ENCODE measurements at places on chromosomes 12 and 14. TPM values are rescaled to one million over a fixed set of nuclear protein-coding genes. Genes with fewer than 3 reads are reported as not detected.
A peak's percentile ranks its signal among the peaks of the same experiment; 100 is the strongest.

- no peak overlapping the region for H3K27ac ChIP-seq
- no peaks in the 10 kb centered on the region for H3K36me3 ChIP-seq
- no peaks in the 10 kb centered on the region for H3K4me1 ChIP-seq
- no peaks in the 10 kb centered on the region for H3K27me3 ChIP-seq
These were observed 75.8 kb upstream of the CEP83 start for GRCh38 chr12:94535510-94535921.

- DNase-seq = no peak
- no peak overlapping the region for H3K27ac ChIP-seq
These were observed 55.7 kb downstream of the TRIM9 start for GRCh38 chr14:51039252-51039651.

The LRFN5 gene
- total RNA-seq = not detected

The SMOC1 gene
- total RNA-seq = 2.2 TPM

DNA sequence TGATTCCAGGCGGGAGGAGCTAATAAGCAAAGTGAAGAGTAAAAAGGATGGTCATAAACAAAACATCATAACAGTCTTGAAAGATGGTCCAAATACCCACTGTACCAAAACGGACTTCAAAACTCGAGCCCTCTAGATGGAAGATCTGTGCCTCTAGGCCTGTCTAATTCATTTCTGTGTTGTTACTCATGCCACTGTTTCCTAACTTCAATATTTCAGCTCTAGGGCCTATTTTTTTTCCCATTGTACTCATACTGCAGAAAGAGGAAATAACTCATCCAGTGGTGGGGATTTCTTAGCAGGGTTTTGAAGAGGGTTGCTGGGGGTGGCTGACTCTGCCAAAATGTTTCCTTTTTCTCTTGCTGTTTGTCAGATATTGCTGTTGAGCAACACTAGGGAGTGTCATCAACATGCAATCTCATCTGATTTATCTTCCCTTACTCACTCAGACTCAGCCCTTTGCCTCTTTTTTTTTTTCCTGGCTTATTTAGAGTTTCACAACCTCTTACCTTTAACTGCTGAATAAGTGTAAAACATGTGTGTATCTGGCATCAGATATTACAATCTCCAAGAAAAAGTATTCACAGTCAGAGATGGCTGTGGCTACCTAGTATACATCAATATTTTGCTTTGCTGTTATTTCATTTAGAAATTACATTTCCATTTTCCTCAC lies 189.6 kb downstream of the DUSP6 start:
- no peaks in the 10 kb centered on the region for H3K27me3 ChIP-seq
- H3K4me3 ChIP-seq = no peak overlapping the region
- DNase-seq = peak; percentile 77

DNA sequence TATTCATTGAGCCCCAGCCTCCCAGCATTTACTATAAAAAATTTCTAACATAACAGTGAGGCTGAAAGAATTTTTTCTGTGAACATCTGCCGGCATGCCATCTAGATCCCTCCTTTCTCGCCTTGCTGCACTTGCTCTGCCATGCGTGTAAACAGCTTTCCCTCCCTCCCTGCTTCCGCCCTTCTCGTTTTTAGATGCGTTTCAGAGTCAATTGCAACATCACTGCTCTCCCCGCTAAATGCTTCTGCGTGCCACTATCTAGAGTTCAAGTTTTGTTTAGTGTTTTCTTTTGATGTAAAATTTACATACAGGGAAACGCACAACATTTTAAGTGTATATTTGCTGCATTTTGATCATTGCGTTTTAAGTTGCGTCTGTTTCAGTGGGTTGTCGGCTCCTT lies 83.6 kb downstream of the CCDC92 start:
- no peak overlapping the region for H3K27ac ChIP-seq
- DNase-seq = no peak
- H3K4me3 ChIP-seq = no peak overlapping the region
- H3K27me3 ChIP-seq = peaks cover 88% of the 10 kb centered on the region
- H3K36me3 ChIP-seq = no peaks in the 10 kb centered on the region

The CYP27B1 gene
- 1.0 TPM for total RNA-seq

The PIK3C2G gene
- 159 TPM for total RNA-seq

The IFNG-AS1 gene
- total RNA-seq = not detected

The NUDT14 gene
- not detected for total RNA-seq

DNA sequence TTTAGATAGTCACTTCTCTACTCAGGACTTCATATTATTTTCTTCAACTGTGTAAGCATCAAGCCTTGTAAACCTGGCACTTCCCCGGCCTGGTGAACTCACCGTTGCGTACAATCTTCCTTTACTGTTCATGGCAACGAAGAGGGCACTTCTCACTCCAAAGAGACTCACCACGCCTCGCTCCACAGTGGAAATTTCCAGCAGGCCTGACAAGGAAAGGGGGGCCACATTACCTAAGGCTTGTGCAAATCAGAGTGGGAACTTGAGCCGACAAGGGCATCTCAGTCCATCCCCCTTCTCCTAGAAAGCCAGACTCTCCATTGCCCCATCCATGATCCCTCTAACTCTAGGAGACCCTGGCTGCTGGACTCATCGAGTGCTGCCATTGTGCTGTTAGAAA lies 1.6 kb downstream of the FGF6 start:
- no peak overlapping the region for H3K27ac ChIP-seq
- no peaks in the 10 kb centered on the region for H3K4me1 ChIP-seq
- no peak overlapping the region for H3K4me3 ChIP-seq
- DNase-seq = no peak
- H3K27me3 ChIP-seq = peaks cover 10% of the 10 kb centered on the region
- H3K36me3 ChIP-seq = no peaks in the 10 kb centered on the region

GRCh38 chr14:52044791-52045522 lies 23.9 kb downstream of the NID2 start:
- no peaks in the 10 kb centered on the region for H3K4me1 ChIP-seq
- DNase-seq = no peak
- H3K36me3 ChIP-seq = peaks cover 7% of the 10 kb centered on the region
- H3K4me3 ChIP-seq = no peak overlapping the region
- no peaks in the 10 kb centered on the region for H3K27me3 ChIP-seq
- peak overlapping the region; percentile 68 for H3K27ac ChIP-seq

GRCh38 chr12:93537769-93538168 lies 34.7 kb upstream of the SOCS2 start:
- no peaks in the 10 kb centered on the region for H3K27me3 ChIP-seq
- H3K27ac ChIP-seq = no peak overlapping the region
- no peaks in the 10 kb centered on the region for H3K36me3 ChIP-seq
- no peaks in the 10 kb centered on the region for H3K4me1 ChIP-seq
- no peak for DNase-seq

- H3K27me3 ChIP-seq = peaks cover 4% of the 10 kb centered on the region
- no peak overlapping the region for H3K4me3 ChIP-seq
- H3K27ac ChIP-seq = no peak overlapping the region
- DNase-seq = no peak
- H3K4me1 ChIP-seq = no peaks in the 10 kb centered on the region
- H3K36me3 ChIP-seq = no peaks in the 10 kb centered on the region
These were observed 6.5 kb downstream of the CYP46A1 start for GRCh38 chr14:99690636-99691035.

GRCh38 chr14:92531106-92531873 lies 17.7 kb downstream of the RIN3 start:
- no peaks in the 10 kb centered on the region for H3K36me3 ChIP-seq
- H3K27me3 ChIP-seq = no peaks in the 10 kb centered on the region
- no peak for DNase-seq
- H3K4me1 ChIP-seq = peaks cover 47% of the 10 kb centered on the region
- H3K4me3 ChIP-seq = no peak overlapping the region
- H3K27ac ChIP-seq = peak overlapping the region; percentile 47

The ZNF891 gene
- total RNA-seq = 6.4 TPM

- no peak for DNase-seq
- no peak overlapping the region for H3K4me3 ChIP-seq
- H3K27ac ChIP-seq = no peak overlapping the region
- peaks cover 4% of the 10 kb centered on the region for H3K4me1 ChIP-seq
- peaks cover 16% of the 10 kb centered on the region for H3K27me3 ChIP-seq
These were observed 19.5 kb downstream of the SERPINA3 start for GRCh38 chr14:94631536-94632304.

The TBK1 gene
- total RNA-seq = 1.4 TPM

DNA sequence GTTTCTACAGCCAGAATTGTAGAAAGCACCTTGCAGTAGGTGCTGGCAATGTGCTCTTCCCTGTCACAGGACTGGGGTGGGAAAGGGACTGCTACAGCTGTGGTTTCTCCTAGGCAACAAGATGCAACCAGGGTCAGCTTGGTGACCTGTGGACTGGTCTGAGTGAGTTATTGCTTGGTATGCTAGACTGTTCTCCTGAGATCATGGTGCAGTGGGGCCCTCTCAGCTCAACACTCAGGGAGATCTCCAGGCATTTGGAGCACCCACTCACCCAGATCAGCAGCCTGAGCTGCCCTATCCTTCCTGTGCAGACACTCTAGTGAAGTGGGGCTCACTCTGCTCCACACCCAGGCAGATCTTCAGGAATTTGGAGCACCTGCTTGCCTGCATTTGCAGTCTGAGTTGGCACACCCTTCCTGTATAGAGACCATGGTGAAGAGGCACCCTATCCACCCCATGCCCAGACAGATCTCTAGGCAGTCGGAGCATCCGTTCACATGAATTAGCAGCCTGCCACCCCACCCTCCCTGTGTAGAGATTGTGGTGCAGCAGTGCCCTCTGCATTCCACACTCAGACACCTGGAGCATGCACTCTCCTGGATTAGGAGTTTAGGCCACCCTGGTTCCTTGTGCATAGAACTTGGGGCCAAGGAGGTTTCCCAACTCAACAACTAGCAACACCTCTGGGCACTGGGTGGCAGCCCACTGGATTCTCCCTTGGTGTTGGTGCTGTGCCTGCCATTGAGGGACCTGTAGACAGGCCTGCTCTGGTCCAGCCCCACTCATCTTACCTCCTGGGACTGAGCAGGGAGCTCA lies 3.8 kb upstream of the FAM186B start:
- no peak overlapping the region for H3K4me3 ChIP-seq
- no peaks in the 10 kb centered on the region for H3K4me1 ChIP-seq
- H3K36me3 ChIP-seq = no peaks in the 10 kb centered on the region
- H3K27ac ChIP-seq = no peak overlapping the region

- H3K27ac ChIP-seq = no peak overlapping the region
- DNase-seq = no peak
- H3K36me3 ChIP-seq = no peaks in the 10 kb centered on the region
- H3K4me3 ChIP-seq = no peak overlapping the region
These were observed 186.6 kb downstream of the CALM1 start for GRCh38 chr14:90583427-90583826.

GRCh38 chr12:82326905-82327503 lies 31.2 kb downstream of the CCDC59 start:
- H3K36me3 ChIP-seq = no peaks in the 10 kb centered on the region
- no peak overlapping the region for H3K4me3 ChIP-seq
- H3K27ac ChIP-seq = no peak overlapping the region
- DNase-seq = no peak

DNA sequence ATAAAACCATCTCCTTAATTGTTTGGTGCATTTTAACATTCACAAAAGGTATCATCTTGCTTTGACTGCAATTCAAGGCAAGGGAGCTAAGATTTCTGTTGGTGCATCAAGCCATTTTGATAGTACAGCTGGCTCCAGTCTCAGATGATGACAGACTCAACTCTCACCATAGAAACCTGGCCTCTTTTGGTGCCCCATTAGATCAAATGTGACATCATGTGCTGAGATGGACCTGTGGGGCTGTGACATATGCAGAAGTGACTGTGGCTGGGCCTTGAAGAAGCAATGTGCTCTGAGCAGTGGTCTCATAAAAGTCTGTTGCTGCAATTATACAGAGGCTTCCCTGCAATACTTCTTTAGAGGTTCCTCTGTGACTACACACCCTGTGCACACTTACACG lies 88.4 kb downstream of the SLC2A13 start:
- no peaks in the 10 kb centered on the region for H3K36me3 ChIP-seq
- H3K27me3 ChIP-seq = no peaks in the 10 kb centered on the region

The MGP gene
- total RNA-seq = 187 TPM

Data from stomach (tissue), 19 donors.